Muscle of back (tissue), 13 donors: ENCODE measurements at places on chromosomes 2 and 18. TPM values are rescaled to one million over a fixed set of nuclear protein-coding genes. Genes with fewer than 3 reads are reported as not detected.

The STAT4 gene
- 1.9 TPM for polyA plus RNA-seq

GRCh38 chr2:239756790-239757760, 268.1 kb downstream of the NDUFA10 start:
- peak; percentile 93 for DNase-seq

- DNase-seq = no peak
Observed at GRCh38 chr2:140892911-140893637, 1237.7 kb downstream of the LRP1B start.

DNA sequence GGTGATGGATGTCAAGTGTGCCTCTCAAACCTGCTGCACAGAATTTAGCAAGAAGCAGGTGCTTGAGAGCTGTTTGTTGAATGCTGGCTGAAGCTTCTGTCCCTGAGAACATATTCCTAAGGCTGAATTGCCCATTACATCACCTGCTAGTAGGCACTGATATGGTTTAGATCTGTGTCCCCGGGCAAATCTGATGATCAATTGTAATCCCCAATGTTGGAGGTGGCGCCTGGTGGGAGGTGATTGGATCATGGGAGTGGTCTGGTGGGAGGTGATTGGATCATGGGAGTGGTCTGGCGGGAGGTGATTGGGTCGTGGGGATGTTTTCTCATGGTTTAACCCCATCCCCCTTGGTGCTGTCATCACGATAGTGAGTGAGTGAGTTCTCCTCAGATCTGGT, 128.0 kb downstream of the HRH4 start:
- DNase-seq = no peak

The SPAG16 gene
- 17.4 TPM for polyA plus RNA-seq

GRCh38 chr2:66279024-66279423, 155.9 kb upstream of the MEIS1 start:
- DNase-seq = no peak

GRCh38 chr2:183926433-183926832, 671.9 kb upstream of the ZNF804A start:
- DNase-seq = no peak

The RNF103 gene
- polyA plus RNA-seq = 37.3 TPM

DNA sequence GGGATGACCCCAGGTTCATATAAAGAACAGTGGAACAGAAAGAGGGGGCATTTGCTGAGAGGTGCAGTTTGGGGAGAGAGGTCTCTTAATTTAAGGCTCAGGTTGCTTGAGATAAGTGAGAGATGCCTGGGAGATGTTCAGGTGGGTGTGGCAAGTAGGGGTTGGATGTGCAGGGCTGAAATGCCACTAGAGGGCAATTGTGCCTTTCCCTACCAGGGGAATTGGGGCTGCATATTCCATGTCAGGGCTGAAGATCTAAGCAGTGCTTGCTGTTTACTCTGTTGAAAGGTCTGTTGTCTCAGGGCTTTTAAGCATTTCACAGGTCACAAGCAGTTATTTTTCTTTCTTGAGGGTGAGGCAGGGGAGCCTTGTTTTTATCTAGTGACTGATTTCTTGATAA, 7.8 kb downstream of the CCDC85A start:
- DNase-seq = no peak
